ENCODE measurements at places on chromosomes 5 and 9.

- DNase-seq = no peak
These were observed 97.9 kb downstream of the CDH6 start for GRCh38 chr5:31291323-31291854.

GRCh38 chr5:165425594-165425993 is 1920.2 kb downstream of the MAT2B start:
- no peak for DNase-seq

DNA sequence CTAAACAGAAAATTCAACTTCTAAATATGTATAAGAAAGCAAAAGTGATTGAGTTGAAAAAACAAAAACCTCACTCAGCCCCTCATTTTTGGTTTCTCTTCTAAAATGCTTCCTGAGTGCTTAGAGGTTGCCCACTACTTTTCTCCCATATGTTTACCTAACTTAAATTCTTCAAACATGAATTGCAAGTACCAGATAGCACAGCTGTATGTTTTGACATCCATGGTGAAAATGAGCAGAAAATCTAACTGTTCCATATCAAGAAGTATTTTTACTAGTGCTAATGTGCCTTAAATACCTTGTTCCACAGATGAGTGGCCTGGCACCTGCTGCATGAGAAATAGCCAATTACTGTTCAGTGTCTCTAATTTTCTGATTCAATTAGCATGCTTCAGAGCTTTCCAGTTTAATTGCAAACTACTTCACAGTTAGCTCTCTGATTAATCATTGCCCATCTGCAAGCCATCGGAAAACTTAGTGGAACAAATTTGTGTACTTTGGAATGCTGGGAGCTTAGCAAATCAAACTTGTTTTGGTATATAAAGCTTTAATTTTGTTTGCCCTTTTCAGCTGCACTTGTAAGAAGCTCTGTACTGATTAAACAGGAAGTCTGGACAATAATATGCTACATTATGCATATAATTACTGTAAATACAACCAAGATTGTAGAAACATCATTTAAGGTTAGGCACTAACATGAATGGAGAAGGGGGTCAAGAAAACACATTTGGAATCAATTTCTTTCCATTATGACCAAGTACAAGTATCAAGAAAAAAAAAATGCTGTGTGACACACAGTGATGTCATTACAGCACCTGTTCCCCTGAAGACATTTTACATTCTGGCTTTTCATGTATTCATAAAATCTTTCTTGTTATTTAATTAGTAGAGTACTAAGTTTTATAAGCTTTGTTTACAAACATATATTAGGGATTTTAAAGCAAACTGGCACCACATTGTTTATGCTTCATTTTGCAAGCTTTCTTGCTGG is 65.6 kb downstream of the POU5F2 start:
- no peak for DNase-seq

DNA sequence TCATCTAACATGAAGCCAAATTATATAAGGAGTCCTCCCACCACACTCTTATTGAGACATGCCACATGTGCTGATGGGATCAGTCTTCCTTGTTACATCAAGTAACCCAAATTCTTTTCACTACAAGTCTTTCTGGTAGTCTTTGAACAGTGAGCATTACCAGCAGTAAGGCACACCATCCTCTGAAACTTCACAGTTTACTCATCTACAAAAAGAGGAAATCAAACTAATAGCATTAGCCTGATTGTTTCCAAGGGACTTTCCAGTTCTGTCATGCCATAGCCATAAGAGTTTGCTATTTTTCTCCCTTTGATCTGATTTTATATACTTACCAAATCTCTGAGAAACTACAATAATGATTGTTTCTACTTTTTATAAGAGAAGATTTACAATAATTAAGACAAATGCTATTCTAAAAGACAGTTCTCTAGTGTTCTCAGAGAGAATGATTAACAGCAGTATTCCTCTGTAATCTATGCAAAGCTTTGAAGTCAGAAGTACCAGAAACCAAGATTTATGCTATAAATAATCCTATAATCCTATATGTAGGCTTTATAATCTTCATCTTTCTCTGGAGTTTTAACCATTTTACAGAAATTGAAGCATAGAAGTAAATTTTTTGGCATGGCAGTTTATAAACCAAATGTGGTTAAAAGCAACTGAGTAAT is 166.2 kb upstream of the ACO1 start:
- DNase-seq = no peak

GRCh38 chr9:2387166-2387565 is 234.4 kb upstream of the VLDLR start:
- DNase-seq = no peak

GRCh38 chr9:76846297-76846696 is 59.6 kb downstream of the PRUNE2 start:
- no peak for DNase-seq

Measured in D341Med (cell line).